ENCODE measurements at places on chromosomes 5 and 9.

DNA sequence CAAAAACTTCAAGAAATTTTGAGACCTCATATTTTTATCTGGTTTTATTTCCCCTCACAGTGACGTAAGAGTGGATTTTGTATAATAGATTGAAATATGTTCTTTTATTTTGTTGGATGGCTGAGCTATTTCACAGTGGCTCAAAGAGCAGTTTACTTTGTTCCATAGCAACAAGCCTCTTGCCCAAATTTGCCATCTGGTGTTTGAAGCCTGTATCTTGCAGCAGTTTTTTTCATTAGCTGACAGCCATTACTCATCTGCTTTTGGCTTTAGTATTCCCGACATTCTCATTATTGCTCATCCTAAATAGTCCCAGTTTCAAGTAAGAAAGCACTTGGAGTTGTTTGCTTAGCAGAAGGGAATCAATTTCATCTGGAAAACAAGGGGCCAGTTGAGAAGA lies 36.3 kb downstream of the GDA start:
- DNase-seq, result no peak

- no peak for DNase-seq
These were observed 60.8 kb downstream of the WNK2 start for GRCh38 chr9:93244510-93245436.

DNA sequence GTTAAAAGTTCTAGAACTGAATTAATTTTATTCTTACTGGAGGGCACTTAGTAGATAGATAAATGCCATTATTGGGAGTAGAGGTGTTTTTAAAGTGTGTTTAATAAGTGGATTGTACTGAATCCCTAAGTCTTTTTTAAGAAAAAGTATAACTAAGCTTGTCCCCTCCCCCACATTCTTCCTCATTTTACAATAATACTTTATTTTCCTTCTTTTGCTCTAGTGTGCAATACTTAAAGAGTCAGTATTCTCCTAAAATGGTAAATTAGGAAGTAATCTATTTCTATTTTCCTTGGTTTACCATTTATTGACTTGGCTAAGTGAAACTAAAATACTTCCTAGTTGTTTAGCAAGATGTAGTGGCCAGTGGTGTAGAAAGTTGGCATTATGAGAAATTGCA lies 11.6 kb downstream of the UBLCP1 start:
- no peak for DNase-seq

- no peak for DNase-seq
These were observed 192.2 kb downstream of the HSD17B3 start for GRCh38 chr9:96109680-96110351.

- no peak for DNase-seq
These were observed 75.3 kb upstream of the TBCA start for GRCh38 chr5:77851176-77852067.

DNA sequence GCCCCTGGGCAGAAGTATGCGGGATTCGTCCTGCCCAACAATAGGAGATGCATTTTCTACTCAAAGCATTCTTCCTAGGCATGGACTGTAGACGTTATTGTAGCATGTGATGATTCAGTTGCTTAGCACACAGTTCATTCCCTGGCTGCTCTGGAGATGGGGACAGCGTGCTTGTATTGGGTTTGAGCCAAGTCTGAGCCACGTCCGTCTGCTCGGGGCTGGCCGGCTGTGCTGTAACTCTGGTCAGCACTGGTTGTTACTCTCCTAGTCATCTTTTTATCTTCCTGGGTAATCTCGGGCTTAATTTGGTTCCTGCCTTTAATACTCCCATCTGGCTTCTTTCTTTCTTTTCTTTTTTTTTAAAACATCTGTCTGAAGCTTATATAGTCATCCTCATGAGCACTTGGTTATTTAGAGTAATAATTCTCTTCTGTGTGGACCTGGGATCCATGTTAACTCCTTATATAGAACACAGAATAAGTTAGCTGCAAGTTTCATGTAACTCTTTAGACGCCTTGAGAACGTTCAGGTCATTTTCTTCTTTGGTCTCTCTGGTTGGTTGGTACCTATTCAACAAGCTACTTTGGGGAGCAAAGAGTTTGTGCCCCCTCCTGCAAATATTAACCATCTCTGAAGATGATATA lies 118.8 kb upstream of the RPS23 start:
- DNase-seq, result no peak

- DNase-seq, result no peak
These were observed 147.8 kb upstream of the RAPGEF1 start for GRCh38 chr9:131887680-131888079.

DNA sequence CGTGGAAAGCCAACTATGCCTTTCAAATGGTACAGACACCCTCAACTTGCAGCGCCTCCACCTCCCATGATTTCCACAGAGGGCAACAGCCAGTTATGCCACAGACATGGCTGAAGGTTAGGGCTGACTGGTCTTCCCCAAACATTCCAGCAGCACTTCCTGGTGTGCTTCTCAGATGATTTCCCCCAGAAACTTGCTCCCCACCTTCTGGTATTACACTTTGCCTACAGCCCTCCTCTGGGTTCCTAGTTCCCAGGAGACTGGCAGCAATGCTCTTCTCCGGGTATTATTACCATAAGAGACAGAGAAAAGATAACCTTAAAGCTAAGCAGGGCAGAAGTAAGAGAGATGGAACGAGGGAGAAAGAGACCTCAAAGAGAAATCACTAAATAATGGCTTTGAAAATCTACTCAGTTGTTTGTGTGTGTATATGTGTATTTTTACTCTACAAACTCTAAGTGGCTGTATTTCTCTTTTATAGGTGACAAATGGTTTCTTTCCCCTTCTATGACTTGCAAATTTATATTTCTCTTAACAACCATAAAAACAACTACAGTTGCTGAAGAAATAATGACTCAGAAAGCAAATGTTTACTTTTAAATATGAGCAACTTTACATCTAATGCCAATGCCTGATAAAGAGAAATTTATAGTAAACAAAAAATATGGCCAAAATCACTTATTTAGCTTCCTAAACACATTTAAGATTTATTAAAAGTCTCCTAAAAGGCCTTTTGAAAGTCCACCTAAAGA lies 133.8 kb downstream of the PDE4D start:
- DNase-seq, result no peak

- DNase-seq, result peak; percentile 51
These were observed 860 bp upstream of the MARCHF6 start for GRCh38 chr5:10352430-10353240.

- no peak for DNase-seq
These were observed 8.7 kb upstream of the QRFP start for GRCh38 chr9:130905125-130905901.

GRCh38 chr5:122358372-122358979 lies 46.4 kb downstream of the SNCAIP start:
- no peak for DNase-seq

GRCh38 chr9:27365707-27366376 lies 68.9 kb upstream of the EQTN start:
- DNase-seq, result peak; percentile 66

GRCh38 chr9:99257723-99258389 lies 35.8 kb downstream of the SEC61B start:
- DNase-seq, result no peak

GRCh38 chr9:70403618-70404025 lies 10.8 kb downstream of the KLF9 start:
- no peak for DNase-seq

DNA sequence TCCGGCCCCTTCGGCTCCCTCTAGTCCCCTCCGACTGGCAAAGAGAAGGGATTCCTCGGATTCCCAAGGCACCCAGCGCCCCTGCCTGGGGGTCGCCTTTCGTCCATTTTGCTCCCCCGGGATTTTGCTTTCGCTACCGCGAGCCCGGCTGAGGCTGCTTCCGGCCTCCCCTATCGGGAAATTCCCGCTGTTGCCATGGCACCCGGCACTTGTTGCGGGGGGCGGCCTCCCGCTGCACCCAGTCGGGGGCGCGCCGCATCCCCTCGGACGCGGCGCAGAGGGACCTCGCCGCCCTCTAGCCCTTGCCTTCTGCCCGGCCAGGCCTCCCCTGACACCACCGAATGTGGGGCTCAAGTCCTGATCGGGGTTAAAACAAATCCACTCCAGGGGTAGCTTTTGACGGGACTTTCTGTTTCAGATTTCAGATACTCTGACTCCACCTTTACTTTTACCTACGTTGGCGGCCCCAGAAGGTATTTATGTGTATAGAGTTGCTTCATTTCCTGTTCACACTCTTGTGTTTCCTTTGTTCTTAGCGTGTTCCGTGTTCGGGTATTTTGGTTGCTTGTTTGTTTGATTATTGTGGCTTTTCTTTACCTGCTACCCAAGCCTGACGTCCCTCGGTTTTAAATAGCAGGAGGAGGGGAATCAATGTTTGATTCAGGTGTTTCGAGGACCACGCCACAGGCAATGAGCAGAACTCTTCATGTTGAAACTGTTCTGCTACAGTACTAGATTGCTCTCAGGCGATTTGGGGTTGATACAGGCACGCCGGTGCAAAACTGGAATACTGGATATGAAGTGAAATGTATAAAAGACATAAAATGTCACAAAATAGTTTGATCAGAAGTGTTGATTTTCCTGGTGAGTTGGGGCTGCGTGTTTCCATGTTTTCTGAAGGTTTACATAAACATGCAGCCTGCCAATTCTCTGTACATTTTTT lies 1.5 kb downstream of the PARP8 start:
- DNase-seq, result peak; percentile 92

DNA sequence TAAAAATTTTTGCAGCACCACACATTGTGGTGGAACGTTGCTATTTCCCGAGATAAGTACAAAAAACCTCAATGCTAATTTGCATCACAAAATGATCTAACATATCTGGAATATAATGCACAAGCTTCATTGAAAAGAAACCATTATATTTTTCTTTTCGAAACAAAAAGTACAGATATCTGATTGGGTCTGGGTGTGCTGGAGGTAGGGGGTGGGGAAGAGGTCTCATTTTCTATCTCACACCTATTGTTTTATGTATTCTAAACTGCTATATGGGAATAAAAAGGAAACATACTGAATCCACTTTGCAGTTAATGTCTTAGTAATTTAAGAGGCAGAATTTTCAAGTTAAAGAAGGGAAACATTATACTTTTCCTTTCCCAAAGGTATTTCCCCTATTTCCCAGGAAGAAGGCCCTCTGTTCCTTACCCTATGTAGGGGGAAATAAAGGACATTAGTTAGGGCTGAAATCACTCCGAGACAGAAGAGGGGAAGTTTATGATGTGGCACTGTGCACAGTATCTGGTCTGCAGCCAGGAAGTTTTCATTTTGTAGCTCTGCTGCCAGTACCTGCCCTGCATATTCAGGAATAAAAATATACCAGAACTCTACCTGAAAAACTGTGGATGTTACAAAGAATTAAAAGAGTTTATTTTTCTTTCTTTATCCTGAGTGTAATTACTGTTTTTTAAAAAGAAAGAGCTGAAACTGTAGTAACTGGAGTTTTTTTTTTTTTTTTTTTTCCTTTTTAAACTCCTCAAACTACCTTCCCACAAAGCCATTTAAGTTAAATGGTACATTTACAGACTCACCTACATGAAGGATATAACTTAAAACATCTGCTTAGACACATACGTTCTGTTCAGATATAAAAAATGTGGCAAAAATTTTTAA lies 7.4 kb downstream of the MEF2C start:
- no peak for DNase-seq

DNA sequence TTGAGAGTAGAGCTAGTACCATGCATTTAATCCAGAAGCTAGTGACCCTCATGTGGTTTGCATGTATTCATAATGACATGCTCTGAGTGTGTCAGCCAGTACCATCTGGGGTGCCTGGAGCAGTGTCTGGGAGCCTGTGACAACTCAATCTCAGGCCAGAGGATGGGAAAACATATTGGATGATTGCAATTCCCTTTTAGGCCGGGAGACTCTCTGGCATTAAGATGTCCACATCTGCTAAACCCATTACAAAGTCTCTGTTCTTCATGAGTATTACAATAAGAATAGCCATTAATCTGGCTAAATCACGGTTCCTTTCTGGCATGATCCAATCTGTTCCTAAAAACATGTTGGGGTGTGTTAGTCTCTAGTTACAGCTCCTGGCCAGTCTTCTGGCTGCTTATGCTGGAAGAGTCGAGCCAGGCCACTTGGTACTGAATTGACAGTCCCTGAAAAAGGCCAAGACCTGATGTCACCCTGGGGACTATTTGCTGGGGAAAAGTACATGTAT lies 475.7 kb downstream of the ENC1 start:
- DNase-seq, result no peak

GRCh38 chr5:150978590-150978989 lies 41.8 kb upstream of the GPX3 start:
- no peak for DNase-seq

DNA sequence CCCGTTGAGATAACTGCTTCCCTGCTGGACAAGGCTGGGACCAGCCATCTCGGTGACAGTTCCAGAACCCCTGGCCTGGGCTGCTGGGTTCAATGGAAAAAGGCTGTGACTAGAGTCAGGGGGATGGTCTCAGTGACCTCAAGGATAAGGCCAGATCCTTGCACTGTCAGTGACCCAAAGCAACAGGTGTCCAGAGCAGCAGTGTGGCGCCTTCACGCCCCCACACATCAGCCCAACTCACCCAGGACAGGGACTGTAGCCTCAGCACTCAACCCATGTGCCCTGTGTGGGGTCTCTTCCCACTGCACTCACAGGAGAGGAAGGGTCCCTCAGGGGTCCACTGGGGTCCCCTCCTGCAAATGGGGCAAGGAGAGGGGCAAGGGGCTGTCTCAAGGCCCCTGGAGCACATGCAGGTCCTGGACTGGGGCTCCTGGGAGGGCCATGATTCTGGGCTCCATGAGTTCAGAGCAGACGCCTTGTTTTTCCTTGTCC lies 698 bp upstream of the LCN2 start:
- no peak for DNase-seq

DNA sequence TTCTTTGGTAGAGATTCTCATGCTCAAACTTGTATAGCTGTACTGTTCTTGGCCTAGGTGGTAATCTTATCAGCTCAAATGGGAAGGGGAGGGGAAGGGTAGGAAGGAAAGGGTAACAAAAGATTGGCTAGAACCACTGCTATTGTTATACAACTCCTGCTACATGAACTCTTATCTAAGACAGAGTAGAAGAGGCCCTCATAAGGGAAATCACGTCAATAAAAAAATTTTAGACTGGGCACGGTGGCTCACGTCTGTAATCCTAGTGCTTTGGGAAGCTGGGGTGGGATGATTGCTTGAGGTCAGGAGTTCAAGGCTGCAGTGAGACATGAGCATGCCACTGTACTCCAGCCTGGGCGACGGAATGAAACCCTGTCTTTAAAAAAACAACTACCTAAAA lies 15.9 kb downstream of the STOM start:
- no peak for DNase-seq

DNA sequence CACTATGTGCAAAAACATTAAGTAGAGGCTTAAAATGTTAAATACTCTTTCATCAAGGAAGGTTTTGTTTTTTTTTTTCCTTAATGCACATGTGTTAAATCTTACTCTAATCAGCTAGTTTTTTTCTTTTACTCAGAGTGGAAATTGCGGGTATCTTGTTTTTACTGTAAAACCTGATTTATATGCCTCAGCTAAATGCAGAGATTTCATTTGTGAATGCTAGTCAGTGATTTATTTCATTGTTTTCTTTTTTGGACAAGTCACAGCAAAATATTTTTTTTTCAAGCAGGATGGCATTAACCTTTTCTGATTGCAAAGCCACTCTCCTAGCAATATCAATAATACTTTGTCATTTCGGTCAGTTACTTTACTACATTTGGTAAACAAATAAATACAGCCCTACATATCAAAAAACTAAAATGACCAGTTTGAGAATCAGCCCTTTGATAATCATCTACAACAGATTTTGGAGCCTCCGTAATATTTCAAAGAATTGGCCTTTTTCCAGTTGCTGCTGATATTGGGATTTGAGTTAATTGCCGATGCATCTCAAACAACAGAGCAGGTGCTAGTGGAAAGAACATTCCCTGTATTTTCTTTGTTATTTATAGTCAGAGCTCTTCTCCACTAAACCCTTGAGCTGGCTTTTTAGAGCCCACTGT lies 579.2 kb upstream of the ZNF608 start:
- DNase-seq, result no peak

Measured in stimulated activated CD8-positive, alpha-beta memory T cell treated with anti-CD3 and anti-CD28 coated beads, Interleukin-4, amount 100 ng/mL, for 48 hours (primary cell).